Subcutaneous preadipocyte (primary cell): ENCODE measurements at places on chromosomes 16 and 17. TPM values are rescaled to one million over a fixed set of nuclear protein-coding genes. Genes with fewer than 3 reads are reported as not detected.

SLC5A10 gene
- not detected in 2 replicates for total RNA-seq

CA5A gene
- not detected in 2 replicates for total RNA-seq

TVP23A gene
- not detected in 2 replicates for total RNA-seq

LHX1 gene
- total RNA-seq: not detected in 2 replicates

TLCD1 gene
- 3.1 and 4.0 TPM in 2 replicates for total RNA-seq

CALCOCO2 gene
- 61.8 and 64.3 TPM in 2 replicates for total RNA-seq

ADGRG3 gene
- not detected in 2 replicates for total RNA-seq

SPNS1 gene
- total RNA-seq: 35.3 and 43.0 TPM in 2 replicates

HOXB8 gene
- total RNA-seq: 0.20 and 1.5 TPM in 2 replicates

KRT40 gene
- not detected in 2 replicates for total RNA-seq

C17orf78 gene
- not detected in 2 replicates for total RNA-seq

SEZ6L2 gene
- total RNA-seq: 0.73 and 0.98 TPM in 2 replicates
